ENCODE measurements at places on chromosomes 7 and 10.

DNA sequence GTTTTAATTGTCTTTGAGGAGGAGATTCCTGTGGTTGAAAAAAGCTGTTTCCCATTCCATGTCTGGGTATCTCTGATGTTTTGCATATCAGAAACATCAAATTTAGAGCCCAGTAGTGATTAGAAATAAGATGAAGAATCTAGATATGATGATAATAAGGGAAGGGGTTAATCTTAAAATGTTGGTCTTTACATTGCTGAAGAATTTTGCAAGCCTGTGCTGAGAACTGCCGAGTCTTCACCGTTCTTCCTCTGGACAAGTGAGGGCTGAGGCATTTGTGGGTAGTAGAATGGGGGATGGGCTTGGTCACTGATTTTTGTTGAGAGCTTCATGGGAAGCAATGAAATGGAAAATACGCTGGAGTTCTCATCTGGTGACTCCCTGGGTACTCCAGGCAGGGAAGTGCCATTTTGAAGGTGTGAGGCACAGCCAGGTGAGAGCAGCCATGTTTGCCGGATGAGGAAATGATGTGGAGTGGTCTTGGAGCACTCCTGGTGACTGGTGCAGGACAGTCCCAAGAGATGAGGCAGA lies 10.2 kb downstream of the TCF7L2 start:
- DNase-seq = no peak

DNA sequence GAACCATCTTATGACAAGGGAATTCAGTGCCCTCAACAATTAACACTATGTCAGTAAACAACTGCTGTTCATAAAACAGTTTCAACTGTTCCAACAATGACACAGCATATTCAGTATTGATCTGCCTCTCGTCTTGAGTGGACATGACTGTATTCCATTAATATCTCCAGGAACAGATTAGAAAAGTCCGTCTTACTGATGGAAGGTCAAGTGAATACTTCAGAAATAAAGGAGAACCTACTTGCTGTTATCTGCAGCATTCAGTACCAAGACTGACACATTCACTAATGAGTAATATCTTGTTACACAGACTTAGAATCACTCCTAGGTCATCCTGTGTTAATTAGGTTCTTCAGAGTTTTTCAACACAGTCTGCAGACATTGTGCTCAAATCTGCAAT lies 12.1 kb downstream of the KBTBD2 start:
- DNase-seq = no peak

- DNase-seq = no peak
Measured at GRCh38 chr7:123732413-123733091, 16.3 kb downstream of the WASL start.

DNA sequence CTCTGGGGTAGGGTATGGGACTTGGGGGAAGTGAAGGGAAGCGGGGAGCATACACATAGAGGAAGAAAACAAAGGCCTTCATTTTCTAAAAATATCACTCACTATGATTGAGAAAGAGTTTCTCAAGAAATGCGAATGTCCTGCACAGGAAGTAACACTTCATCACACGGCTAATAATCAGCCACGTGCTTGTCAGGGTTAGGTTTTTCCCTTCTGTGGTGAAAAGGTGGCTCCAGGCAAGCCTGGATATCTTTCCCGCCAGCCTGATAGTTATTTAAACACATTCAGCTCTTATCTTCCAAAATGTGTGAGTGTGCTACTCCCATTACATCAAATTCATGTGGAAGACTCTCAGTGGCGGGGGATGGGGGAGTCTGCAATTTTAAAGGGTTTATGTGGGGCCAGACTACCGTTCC lies 166.4 kb upstream of the ADO start:
- no peak for DNase-seq

- no peak for DNase-seq
Measured at GRCh38 chr7:150396426-150396825, 17.3 kb downstream of the ZNF775 start.

GRCh38 chr7:2494191-2495130 lies 18.3 kb upstream of the GRIFIN start:
- DNase-seq = no peak

- no peak for DNase-seq
Measured at GRCh38 chr7:74655324-74655723, 2.2 kb upstream of the GTF2I start.

GRCh38 chr7:116809636-116810266 lies 52.6 kb upstream of the CAPZA2 start:
- peak; percentile 48 for DNase-seq

GRCh38 chr7:139562961-139563565 lies 39.6 kb downstream of the CLEC2L start:
- no peak for DNase-seq

DNA sequence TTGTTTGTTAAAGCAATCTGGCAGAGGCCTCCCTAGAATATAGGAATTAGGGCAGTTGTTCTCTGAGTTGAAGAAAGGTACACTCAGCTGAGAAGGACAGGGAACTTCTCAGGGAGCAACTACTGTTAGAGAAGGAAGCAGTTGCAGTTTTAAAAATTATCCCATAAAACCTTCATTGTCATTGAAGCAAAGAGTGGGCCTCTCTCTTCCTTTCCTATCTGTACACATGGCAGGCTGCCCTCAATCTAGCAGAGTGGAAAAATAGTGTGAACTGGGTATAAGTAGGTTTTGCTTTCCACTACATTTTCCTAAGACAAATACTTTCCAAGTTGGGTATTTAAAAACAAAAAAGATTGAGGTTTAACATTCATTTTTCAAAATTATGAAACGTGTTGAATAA lies 236.7 kb upstream of the KLF14 start:
- DNase-seq = no peak

DNA sequence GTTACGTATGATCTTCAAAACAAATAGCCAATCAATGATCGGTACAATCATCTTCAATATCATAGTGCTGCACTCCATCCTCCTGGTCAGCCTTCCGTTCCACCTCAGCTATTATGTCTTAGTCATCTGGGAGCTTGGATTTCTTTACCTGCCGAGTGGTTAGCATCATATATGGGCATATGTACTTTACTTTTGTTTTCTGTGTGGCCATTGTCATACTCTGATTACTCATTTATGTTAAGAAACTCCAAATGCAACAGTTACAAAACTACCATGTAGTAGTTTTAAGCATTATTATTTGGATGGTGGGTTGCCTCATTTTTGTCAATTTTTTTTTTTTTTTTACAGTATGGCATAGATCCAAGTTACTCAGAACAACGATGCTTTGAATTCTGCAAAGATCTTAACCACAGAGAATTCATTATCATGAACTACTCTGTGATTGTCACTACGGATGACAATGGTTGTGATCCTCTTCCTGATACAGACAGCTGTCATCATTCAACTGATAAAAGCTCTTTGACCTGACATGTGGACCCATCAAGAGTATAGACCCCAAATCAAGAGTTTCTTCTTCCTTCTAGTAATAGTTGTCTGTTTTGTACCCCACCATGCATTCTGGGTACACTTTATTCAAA lies 52.1 kb upstream of the NME8 start:
- no peak for DNase-seq

- DNase-seq = peak; percentile 2
Measured at GRCh38 chr10:106836933-106837663, 327.4 kb downstream of the SORCS1 start.

DNA sequence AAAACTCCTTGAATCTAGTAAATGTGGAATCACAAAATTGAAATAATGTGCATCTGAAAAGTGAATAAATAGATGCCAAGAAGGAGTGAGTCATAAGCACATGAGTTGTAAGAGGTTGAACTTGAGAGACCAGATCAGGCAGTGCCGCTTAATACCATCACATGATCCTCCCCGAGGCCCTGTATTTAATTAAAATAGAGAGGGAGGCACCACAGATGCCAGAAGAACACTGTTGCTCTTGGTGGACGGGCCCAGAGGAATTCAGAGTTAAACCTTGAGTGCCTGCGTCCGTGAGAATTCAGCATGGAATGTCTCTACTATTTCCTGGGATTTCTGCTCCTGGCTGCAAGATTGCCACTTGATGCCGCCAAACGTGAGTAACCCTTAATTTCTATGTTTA lies at the start of gene GPNMB:
TSS of gene GPNMB (plus strand) at position 221 of the 400 bp plus-strand sequence. CDS start at position 304, 83 bp downstream.
- DNase-seq = peak; percentile 99

- no peak for DNase-seq
Measured at GRCh38 chr10:121307411-121307980, 290.7 kb downstream of the FGFR2 start.

DNA sequence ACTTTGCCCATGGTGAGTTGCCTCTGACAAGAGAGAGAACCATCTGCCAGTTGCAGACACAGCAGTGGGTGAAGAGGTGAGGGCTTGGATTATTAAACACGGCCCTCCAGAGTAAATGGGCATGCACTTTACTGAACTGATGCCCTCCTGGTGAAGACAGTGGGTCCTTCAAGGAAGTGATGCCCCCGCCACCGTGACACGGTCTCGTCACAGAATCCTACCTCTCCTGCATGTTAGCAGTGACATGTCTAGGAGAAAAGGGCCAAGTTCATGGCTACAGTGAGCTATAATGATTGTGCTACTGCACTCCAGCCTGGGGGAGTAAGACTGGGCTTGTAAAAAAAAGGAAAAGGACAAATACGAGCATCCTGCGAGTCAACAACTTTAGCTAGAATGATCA lies 2.4 kb downstream of the BNIP3 start:
- DNase-seq = no peak

GRCh38 chr10:117320050-117320665 lies 55.1 kb downstream of the PDZD8 start:
- no peak for DNase-seq

GRCh38 chr10:11234857-11235531 lies 217.3 kb downstream of the CELF2 start:
- DNase-seq = peak; percentile 46

DNA sequence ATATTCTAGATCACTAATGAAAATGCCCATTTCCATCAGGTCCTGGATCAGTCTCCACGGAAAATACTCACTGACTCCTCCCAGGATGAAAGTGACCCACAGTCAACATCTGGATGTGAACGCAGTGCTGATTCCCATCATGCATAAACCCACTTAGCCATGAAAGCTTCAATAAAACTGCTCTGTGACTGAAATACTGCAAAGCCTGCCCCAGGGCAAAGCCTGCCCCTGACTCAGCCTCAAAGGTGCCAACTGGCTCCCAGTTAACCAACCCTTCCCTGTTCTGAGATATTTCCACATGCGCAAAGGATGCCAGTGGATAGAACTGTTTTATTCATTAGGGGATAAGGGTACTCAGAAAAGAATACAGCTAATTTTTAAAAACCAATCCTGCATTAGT lies 24.0 kb downstream of the OSBPL3 start:
- no peak for DNase-seq

GRCh38 chr7:128833148-128833945 lies 3.1 kb downstream of the FLNC start:
- DNase-seq = no peak

Data from retinal pigment epithelial cell (primary cell).